ENCODE measurements at places on chromosomes 3 and 15.

DNA sequence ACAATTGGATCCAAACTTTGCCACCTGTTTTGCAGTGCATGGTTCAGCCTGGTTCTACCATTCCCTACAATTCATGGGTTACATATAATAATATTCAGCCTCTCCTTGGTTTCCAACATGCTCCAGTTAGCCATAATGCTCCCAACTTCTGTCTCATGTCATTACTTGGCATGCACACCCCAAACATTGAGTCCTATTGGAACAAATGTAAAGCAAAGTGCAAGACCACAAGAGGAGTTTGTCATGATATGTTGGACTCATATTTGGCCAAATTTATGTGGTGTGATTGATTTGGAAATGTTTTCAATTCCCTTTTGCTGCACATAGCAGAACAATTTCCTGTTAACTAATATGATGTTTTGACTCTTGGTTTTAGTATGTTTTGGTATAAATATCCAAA, 50.2 kb downstream of the KCNAB1 start:
- no peak for DNase-seq

DNA sequence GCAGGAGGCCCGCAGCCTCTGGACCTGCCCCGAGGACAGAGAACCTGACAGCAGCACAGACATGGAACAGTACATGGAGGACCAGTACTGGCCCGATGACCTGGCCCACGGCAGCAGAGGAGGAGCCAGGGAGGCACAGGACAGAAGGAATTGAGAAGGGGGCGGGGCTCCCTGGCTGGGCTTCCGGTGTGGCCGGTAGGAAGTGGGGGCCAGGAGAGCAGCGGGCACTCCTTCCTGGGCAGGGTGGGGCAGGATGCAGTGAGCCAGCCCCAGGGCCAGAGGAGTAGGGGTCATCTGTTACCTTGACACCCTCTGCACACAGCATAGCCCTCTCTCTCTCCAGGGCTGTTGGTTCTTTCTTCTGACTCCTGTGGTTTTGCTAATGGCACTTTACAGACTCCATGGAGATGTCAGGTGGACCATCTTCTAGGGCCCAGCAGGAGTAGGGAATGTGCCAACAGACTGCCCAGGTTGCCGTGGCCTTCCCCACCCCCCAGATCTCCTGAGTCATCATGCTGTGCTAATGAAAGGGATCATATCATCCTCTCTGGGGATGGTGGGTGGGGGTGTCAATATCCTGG, 8.6 kb upstream of the ISG20 start:
- no peak for DNase-seq

GRCh38 chr3:127473244-127474024, 117.1 kb downstream of the TPRA1 start:
- no peak for DNase-seq

GRCh38 chr3:14388201-14388600, 14.2 kb upstream of the SLC6A6 start:
- DNase-seq, result no peak

- no peak for DNase-seq
Observed at GRCh38 chr3:125140011-125140817, 72.3 kb downstream of the SLC12A8 start.

DNA sequence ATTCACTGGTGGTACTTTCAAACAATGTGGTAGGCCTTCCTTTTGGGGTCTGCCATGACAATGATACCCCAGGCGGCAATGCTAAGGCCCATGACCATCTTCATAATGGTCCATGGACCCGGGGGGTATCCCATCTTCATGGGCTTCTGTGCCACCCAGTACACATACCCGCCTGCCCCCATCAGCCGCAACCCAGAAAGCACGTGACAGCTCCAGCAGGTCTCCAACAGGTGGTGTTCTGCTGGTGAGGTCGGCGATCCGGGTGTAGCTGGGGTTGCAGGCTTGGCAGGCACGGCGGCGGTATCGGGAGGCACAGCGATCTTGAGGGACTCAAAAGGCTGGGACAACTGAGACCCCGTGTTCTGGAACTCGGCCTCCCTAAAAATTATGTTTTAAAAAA, 214.5 kb downstream of the SNRPN start:
- DNase-seq, result no peak

DNA sequence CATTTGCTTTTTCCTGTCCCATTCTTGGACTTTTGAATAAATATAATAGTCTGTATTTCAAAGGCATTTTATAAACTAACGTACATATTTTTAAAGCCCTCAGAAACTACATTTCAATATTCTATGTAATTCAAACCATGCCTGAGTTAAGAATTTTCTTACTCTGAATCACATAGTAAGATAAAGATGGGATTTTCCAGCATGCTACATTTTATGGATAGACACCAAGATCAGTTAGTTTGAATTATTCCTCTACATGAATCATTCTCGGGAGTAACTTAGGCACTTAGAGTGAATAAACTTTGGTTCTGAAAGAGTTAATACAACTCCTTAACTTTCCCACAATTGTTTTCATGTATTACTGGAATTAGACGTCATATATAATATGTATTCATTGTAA, 713.3 kb upstream of the CBLB start:
- no peak for DNase-seq

DNA sequence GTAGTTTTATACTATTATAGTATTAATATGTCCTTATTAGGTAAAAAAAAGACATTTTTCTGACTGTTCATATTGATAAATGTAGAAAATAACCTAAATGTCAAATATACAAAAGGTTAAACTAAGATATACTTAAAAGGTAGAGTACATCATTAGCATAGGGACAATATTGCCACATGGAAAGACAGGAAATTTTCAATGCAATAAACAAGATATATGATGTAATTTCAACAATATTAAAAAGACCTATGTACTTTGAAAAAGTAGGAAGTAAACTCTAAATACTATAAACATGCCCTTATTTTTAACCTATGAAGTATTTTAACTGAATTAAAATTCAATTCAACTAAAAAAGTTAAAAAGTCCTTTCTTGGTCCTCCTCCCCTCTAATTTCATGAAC, 1.9 kb downstream of the SPG11 start:
- no peak for DNase-seq

DNA sequence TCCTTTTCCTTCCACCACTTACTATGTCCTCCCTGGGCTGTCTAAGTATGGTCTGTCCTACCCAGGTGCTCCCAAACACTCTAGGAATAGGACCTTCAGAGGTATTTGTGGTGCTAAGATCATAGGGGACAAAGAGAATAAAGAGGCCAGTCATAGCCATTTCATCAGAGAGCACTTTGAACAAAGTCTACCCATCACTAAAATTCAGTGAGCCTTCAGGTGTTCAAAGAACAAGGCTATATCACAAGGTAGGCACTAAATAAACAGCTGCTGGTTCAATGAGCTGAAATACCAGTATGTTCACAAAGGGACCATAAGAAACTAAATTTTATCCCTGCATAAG, 38.8 kb downstream of the NBEAL2 start:
- no peak for DNase-seq

GRCh38 chr15:67098768-67099282, 33.4 kb downstream of the SMAD3 start:
- DNase-seq, result no peak

GRCh38 chr15:77546050-77546501, 86.6 kb downstream of the LINGO1 start:
- no peak for DNase-seq
